ENCODE measurements at places on chromosomes 2 and 18. TPM values are rescaled to one million over a fixed set of nuclear protein-coding genes. Genes with fewer than 3 reads are reported as not detected.

DLX1 gene
- total RNA-seq, result 3.2 TPM

DAW1 gene
- total RNA-seq, result 3.2 TPM

STAT4 gene
- 3.2 TPM for total RNA-seq

CD8B2 gene
- total RNA-seq, result not detected

PPP4R3B gene
- 24.9 TPM for total RNA-seq

GAREM2 gene
- total RNA-seq, result 5.6 TPM

MARCHF7 gene
- total RNA-seq, result 58.8 TPM

APCDD1 gene
- total RNA-seq, result not detected

B4GALT6 gene
- 5.7 TPM for total RNA-seq

NGEF gene
- 20.3 TPM for total RNA-seq

SERPINB11 gene
- total RNA-seq, result not detected

TXNDC2 gene
- total RNA-seq, result 0.45 TPM

HOXD12 gene
- not detected for total RNA-seq

TTN gene
- under 0.01 TPM for total RNA-seq

RNPEPL1 gene
- total RNA-seq, result 67.2 TPM

CRYBA2 gene
- total RNA-seq, result not detected

Data from A549 treated with Mapracorat at 1 μM for 4 hours (cell line).